ENCODE measurements at places on chromosomes 6 and 20.

DNA sequence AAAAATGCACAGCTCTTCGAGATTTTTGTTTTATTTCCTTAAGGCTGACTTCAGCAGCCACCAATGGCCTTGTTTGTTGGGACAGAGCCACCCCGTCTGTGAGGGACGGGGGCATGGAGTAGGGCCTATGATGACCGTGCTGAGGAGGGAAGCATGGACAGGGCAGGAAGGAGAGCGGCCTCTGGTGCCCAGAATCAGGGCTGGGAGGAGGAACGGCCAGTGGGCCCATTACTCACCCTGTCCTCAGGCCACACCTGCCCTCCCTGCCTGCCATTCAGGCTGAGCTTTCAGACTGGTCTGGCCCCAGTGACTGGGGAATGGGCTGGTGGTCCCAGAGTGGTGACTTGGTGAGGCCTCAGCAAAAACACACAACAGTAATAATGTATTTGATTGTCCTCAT, 104.4 kb downstream of the SMOC2 start:
- DNase-seq, result no peak

DNA sequence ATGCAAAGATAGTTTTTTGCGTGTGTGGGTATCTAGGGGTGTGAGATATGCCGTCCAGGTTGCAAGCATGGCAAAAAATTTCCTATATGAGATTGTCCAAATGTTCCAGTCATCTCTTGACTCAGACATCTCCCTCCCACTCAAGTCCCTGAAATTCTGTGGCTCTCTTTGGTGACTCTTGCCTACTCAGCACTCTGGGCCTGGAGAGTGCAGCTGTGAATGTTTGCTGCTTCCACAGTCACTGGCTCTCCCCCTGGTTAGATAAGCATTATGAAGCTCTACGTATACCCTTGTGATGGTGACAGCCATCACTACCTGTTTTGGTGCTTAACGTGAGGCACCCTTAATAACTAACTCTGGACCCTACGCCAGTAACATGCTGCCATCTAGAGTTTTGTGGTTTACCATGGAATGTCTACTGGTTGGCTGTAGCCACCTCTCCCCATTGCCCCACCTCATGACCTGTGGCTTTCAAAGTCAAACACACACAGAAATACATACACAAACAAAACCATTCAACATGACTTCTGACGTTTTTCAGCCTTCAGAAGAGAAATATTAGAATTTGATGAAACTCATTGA, 621.9 kb upstream of the CITED2 start:
- no peak for DNase-seq

GRCh38 chr6:129055796-129056195, 172.9 kb downstream of the LAMA2 start:
- DNase-seq, result no peak

DNA sequence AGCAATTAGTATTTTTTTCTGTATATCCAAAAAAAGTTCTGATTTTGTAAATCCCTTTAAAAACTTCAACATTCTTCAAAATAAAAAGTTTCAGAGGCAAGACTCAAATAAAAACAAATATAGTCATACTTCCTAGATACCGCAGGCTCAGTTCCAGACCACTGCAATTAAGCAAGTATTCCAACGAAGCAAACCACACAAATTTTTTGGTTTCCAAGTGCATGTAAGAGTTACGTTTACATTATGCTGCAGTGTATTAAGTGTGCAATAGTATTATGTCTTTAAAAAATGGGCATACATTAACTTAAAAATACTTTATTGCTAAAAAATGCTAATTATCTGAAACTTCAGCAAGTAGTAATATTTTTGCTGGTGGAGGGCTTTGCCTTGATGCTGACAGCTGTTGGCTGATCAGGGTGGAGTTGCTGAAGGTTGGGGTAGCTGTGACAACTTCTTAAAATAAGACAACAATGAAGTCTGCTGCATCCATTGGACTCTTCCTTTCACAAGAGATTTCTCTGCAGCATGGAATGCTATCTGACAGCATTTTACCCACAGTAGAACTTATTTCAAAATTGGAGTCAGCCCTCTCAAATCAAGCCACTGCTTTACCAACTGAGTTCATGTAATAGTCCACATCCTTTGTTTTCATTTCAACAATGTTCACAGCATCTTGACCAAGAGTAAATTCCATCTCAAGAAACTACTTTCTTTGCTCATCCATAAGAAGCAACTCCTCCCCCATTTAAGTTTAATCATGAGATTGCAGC, 46.0 kb downstream of the PHIP start:
- DNase-seq, result no peak

GRCh38 chr6:8149350-8149749, 47.0 kb upstream of the EEF1E1 start:
- DNase-seq, result no peak

DNA sequence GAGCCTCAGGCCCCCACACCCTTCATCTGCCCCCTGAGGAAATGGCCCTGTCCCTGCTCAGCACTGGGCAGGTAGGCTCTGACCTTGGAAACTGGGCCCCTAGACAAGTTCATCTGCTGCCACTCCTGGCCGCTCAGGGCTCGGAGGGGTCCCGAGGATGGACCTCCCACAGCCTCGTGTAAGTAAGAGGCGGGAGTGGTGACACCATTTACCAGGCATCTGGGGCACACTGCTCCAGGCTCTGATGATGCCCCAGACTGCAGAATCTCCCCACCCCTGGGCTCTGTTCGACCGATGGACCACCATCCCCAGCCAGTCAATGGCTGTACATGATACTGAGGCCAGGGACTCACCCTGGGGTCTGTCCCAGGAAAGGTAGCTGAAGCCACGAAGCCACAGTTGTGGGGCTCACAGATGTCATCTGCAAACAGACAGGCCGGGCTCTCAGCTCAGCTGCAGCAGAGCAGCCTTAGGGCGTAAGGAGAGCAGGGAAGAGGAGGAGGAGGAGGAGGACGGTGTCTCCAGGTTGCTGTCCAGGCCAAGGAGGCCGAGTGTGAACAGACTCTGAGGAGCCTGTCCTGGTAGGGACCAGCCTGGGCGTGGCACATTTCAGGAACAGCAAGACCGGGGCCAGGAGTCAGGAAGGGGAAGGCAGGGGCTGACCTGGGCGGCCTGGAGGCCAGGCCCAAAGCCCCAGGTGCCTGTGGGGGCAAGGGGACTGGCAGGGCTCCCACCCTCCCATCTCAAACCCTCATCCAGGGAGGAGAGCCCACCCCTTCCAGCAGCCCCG, 300.4 kb downstream of the TAF4 start:
- no peak for DNase-seq

- no peak for DNase-seq
Measured at GRCh38 chr6:167906899-167907298, 80.2 kb downstream of the AFDN start.

DNA sequence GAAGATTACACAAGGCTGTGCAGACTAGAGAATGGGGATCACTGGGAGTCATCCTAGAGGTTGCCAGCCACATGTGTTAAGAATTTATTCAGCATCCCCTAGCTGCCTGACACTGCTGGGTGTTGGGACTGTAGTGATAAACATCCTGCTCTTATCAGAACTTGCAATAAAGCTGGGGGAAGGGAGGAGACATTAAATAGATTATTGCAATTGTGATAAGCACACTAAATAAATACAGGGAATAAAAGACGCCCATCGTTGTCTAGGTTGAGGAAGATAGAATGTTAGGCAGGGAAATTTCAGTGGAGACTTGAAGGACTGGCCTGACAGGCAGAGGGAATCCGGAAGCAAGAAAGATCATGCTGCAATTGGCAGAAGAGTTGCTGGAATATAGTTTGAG, 33.2 kb upstream of the TRAM2 start:
- DNase-seq, result no peak

GRCh38 chr20:41029150-41029901, 704 bp downstream of the TOP1 start:
- DNase-seq, result no peak

DNA sequence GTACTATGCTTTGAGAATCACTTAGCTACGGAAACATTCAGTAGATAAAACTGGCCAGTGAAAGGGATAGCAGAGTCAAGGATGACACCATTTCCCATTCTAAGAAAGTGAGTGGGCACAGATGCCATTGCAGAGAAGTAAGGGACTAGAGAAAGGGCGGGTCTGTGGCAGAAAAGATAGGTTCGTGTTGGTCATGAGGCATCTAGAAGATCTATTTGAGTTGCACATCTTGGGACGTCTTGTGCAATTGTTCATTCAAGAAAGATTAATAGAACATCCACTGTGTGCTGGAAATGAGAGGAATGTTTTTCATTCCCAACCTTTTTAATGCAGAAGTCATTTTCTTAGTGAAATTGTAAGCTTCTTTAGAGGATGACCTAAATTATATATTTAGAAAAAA, 161.7 kb downstream of the PLCB1 start:
- DNase-seq, result no peak
